ENCODE measurements at places on chromosomes 12 and 14.

GRCh38 chr14:93977790-93978581 lies 1.6 kb upstream of the ASB2 start:
- DNase-seq = peak; percentile 81

GRCh38 chr12:52168019-52168717 lies 23.6 kb downstream of the KRT80 start:
- DNase-seq = no peak

GRCh38 chr12:42281278-42281677 lies 43.2 kb upstream of the YAF2 start:
- no peak for DNase-seq

GRCh38 chr12:123120452-123121166 lies 30.3 kb downstream of the PITPNM2 start:
- peak; percentile 67 for DNase-seq

- DNase-seq = no peak
Observed at GRCh38 chr12:132470397-132470796, 19.6 kb upstream of the FBRSL1 start.

- DNase-seq = peak; percentile 35
Observed at GRCh38 chr12:9869307-9870161, at the start of gene CLEC2B. Gene CLEC2B, minus strand, starts transcription at chr12:9869354.

GRCh38 chr12:56018356-56018755 lies 2.5 kb upstream of the IKZF4 start:
- DNase-seq = no peak

GRCh38 chr12:116381240-116381743 lies 103.8 kb upstream of the MED13L start:
- DNase-seq = no peak

- DNase-seq = no peak
Observed at GRCh38 chr14:46574221-46574977, 77.2 kb downstream of the RPL10L start.

GRCh38 chr14:35296545-35296944 lies 4.4 kb downstream of the PSMA6 start:
- no peak for DNase-seq
